ENCODE measurements at places on chromosomes 2 and 18.

- DNase-seq = peak; percentile 62
Observed at GRCh38 chr2:11998218-11998617, 251.8 kb downstream of the LPIN1 start.

DNA sequence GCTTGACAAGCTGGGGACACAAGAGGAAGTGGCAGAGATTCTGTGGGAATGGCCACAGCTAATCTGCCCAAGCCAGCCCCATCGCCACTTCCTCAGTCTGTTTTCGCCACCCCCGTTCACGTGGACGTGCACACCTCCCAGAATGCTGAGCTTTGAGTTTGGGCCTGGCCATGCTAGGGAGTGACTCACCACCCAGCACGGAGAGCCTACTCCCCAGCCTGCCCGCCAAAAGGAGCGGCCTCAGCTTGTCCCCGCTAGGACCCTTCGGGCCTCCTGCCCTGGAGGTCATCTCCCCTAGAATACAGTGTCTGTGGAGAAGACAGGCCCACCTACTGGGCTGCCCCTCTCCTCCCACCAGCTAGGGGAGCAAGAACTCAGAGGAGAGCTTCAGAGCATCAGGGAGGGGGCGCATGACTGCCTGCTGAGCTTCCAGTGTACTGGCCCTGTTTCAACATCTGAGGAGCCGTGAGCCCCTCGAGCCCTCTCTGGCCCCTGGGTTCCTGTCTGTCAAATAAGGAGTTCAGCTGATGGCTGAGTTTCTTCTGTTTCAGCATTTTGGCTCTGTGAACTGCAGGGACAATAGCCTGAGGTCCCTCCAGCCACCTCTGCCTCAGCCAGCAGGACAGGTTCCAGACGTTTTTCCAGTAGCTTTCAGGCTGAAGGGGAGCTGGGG lies 5.1 kb downstream of the SLC35F6 start:
- peak; percentile 70 for DNase-seq

DNA sequence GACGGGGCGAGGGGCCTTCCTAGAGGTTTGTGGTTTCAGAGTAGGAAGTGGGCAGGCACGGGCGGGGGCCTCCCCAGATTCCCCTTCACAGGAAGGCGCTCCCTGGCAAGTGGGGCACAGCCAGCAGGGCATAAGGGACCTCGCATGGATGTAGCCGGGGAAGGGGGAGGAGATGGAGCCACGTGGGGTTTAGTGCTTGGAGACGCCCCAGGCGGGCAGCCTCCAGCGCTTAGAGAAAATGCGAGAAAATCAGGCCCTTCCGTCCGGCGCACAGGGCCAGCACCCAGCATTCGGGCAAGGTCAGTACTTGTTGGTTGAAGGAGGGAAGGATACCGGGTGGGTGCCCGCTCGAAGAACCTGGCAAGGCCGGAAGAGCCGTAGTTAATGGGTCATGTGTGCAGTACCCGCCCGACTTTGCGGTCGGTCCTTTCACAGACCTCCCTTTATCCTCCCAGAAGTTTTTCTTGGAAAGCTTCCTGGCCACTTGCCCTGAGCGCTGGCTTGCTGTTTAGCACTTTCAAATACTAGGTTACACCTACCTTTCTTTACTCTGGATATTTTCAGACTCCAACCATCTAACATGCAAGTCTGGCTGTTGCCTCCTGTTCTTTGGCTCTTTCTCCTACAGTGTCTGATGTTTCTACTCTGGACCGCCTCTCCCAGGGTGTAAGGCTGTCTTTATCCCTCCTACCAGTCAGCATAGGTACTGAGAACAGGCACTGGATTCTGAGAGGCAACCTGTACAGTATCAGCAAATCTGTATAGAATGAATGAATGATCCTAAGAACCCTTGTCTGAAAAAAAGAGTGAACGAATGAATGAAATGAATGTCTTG lies 78.1 kb downstream of the CIB4 start:
- DNase-seq = peak; percentile 39

DNA sequence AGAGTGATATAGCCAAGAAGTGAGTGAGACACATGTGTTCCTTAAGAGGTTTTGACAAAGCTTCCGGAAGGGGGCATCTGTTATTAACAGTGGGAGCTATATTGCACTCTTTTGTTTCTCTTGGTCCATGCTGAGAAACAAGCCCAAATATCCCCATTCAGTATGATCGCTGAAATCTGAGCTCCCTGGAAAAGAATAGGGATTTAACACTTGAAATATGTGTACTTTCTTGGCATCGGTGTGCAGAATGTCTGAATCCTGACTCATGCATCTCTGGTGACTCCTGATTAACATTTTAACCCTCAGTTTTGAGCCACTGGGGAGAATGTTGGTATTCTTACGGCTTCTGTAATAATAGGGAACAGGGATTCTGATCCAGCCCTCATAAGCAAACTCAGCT lies 448.1 kb downstream of the TSN start:
- DNase-seq = no peak

GRCh38 chr2:126586317-126586716 lies 69.6 kb upstream of the GYPC start:
- no peak for DNase-seq

- no peak for DNase-seq
Observed at GRCh38 chr2:196591621-196592022, 47.9 kb upstream of the CCDC150 start.

GRCh38 chr2:44838116-44838790 lies 103.2 kb upstream of the SIX3 start:
- no peak for DNase-seq

DNA sequence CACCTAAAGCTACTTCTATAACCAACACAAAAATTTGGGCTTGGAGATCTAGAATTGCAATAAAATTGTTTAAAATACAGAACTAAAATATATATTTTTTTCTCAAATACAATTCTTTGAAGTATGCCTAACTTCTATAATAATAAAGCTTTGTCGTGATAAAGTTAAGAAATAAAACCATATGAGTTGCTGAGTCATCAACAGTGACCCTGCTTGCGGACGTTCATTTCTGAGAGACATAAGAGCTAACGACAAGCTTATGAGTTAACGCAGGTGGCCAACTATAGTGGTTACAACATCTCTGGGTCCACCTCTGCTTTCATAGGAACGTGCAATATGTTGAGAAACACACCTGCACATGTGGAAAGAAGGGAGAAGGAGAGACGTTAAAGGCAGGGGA lies 407.1 kb upstream of the SLC14A2 start:
- DNase-seq = no peak

DNA sequence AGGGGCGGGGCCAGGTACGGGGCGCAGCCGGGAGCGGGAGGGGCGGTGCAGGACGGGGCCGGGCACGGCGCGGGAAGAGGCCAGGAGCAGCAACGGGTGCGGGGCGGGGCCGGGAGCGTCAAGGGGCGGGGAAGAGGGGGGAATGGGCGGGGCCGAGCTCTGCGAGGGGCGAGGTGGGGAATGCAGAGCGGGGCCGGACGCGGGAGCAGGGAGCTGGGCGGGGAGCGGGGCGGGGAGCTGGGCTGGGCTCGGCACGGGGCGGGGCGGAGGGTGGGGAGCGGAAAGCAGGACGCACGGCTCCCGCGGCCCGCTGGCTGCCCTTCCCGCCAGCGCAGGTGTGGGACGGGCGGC lies at the start of gene IMPA2:
Gene IMPA2 (plus strand): TSS at position 316 of the 351 bp plus-strand sequence. CDS start 163 bp downstream, outside the sequence.
- DNase-seq = no peak

DNA sequence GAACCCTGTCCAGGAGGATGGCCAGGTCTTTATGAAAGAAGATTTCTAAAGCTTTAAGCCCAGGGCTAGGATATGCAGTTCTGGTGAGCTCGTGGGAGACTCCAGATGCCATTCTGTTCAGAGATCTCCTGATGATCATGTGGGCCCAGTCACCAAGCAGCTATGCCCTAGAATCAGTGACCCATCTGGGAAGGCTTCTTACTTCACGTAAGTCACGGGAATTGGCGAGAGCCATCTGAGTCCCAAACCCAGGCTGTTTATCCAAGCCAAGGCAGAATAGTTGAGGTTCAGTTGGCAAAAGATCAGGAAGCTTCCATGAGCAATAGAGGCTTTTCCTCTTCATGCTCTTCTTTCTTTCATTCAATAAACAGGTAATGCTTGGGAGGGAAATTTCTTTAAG lies 23.9 kb downstream of the ANTXR1 start:
- no peak for DNase-seq

GRCh38 chr2:4445821-4446220 lies 742.4 kb downstream of the DCDC2C start:
- DNase-seq = no peak

DNA sequence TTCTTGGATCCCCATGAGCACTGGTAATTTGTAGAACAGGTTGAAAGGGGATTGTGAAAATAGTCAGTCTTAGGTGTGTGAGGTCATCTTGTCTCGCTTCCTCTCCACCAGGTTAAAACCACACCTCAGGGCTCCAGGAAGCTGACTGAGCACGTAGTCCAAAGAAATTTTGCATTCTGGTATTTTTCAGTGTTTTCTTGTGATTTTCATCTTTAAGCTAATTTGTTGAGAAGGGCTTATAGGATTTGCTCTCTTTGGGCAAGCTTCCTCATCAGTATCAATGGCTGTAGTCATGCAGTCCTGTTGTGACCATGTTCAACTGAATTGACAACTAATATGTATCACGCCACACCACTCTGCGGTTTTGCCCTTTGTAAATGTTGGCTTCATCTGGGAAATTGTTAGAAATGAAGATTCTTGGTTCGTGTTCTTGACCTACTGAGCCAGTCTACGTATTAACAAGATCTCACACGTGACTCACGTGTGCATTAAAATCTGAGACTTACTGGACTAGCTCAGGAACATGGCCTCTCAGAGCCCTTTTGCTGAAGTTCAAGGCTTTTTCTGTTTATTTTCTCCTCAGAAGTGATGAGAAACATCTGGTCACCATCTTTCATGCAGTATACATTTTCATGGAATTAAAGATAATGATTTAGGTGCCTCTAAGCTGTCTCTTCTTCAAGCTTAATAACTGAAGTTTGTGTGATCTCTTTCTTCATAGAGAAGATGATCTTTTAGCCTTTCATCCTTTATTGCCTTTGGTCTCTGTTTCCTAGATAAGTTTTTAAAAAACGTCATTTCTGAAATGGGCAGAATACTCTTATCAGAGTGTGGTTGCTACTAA lies 32.8 kb downstream of the FMNL2 start:
- no peak for DNase-seq

DNA sequence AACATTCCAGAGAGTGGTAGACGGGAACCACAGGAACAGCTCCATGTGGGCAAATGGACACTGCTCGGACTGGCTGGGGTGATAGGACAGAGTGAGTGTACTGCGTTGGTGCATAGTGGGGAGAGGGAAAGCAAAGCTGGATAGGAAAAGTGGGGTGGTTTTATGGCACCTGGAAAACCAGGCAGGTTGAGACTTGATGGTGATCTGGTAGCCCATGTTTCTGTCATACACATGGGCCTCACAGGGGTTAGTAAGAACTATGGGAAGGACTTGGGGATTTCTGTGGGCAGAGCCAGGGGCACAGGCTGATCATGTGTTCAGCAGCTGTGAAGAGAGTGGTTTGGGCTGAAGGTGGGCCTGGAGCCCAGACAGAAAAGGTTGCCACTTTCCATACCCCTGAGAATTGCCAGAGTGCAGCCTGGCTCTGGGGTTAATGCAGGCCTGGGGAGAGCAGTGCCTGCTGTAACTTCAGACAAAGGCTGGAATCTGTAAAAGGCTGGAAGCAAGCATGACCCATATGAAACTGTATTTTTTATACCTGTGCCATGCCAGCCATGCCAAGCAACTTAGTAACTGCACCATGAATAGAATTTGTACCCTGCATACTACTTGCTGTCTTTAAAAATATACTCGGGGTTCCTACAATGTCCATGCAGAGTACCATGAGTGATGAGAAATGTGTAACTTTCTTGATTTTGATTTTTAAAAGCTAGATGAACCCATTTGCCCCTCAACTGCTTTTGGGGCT lies 41.9 kb downstream of the RPIA start:
- DNase-seq = no peak

DNA sequence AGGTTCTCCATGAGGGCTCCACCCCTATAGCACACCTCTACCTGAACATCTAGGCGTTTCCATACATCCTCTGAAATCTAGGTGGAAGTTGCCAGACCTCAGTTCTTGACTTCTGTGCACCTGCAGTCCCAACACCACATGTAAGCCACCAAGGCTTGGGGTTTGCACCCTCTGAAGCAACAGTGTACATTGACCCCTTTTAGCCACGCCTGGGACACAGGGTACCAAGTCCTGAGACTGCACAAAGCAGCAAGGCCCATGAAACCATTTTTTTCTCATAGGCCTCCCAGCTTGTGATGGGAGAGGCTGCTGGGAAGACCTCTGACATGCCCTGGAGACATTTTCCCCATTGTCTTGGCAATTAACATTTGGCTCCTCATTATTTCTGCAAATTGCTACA lies 20.0 kb downstream of the ARL6IP6 start:
- DNase-seq = no peak

DNA sequence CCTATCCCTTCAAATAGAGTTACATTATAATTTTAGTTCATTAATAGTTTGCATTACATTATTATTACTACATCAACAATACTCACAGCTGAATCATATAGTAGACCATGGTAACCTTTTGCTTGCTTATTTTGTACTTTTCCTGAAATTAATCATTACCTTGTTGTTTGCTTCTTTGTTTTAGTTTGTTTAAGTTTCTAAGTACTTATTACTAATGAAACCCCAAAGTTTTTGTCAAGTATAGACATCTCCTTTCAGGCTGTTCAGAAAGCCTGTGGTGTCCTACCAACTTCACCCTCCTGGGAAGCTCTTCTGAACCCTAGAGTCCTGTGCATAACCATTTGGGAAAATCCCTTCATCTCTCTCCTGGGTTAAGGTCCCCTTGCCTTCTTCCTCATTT lies 43.5 kb upstream of the LAPTM4A start:
- no peak for DNase-seq

GRCh38 chr18:13568443-13569392 lies 157.6 kb downstream of the FAM210A start:
- no peak for DNase-seq

DNA sequence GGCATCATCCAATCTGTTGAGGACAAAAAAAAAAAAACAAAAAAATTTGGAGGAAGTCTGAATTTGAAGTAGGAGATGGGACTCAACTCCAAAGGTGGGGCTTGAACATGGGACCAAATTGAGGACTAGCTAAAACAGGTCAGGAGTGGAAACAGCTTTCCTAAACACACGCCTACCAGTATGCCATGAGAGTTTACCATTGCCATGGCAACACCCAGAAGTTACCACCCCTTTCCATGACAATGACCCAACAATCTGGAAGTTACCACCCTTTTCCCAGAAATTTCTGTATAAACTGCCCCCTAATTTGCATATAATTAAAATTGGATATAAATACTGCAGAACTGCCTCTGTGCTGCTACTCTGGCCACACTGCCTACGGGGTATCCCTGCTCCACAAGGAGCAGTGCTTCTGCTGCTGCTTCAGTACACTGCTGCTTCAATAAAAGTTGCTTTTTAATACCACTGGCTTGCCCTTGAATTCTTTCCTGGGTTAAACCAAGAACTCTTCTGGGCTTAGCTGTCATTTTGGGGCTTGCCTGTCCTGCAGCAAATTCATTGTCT lies 73.3 kb upstream of the FSIP2 start:
- DNase-seq = no peak

- DNase-seq = no peak
Observed at GRCh38 chr2:235087832-235088495, 136.1 kb downstream of the SH3BP4 start.

GRCh38 chr18:57333940-57334339 lies 18.4 kb upstream of the ST8SIA3 start:
- no peak for DNase-seq

GRCh38 chr2:49248506-49248905 lies 94.2 kb upstream of the FSHR start:
- peak; percentile 76 for DNase-seq
